ENCODE measurements at places on chromosomes 1 and 21.

- no peak for DNase-seq
Measured at GRCh38 chr1:9378801-9379200, 86.1 kb downstream of the SPSB1 start.

DNA sequence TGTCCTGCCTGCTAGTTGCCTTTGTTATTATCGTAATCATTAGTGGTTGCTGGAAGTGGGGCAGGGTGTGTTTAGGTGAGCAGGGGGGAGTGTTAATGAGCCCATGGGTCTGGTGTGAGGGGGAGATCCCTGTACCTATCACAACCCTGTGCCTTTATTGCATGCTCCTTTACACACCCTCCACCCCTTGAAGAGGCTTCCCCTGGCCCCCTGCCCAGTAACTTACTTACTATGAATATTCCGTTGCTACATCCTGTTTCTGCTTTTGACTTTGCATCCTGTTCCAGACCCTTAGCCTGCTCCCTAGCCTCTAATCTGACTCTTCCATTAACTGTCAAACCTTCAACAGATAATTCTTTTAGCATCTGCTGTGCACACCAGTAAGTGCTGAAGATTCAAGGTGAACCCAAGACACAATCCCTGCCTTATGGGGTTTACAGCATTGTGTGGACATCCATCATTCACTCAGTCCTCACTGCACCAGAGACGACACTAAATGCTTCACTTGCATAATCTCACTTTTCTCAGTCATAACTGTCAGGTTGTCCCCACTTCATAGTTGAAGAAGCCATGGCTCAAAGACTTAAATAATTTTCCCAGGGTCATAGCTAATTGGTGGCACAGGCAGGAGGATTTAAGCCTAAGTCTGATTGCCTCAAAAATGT lies 47.9 kb downstream of the CDC7 start:
- DNase-seq, result no peak

GRCh38 chr1:83818916-83819315 lies 180.0 kb downstream of the TTLL7 start:
- DNase-seq, result no peak

DNA sequence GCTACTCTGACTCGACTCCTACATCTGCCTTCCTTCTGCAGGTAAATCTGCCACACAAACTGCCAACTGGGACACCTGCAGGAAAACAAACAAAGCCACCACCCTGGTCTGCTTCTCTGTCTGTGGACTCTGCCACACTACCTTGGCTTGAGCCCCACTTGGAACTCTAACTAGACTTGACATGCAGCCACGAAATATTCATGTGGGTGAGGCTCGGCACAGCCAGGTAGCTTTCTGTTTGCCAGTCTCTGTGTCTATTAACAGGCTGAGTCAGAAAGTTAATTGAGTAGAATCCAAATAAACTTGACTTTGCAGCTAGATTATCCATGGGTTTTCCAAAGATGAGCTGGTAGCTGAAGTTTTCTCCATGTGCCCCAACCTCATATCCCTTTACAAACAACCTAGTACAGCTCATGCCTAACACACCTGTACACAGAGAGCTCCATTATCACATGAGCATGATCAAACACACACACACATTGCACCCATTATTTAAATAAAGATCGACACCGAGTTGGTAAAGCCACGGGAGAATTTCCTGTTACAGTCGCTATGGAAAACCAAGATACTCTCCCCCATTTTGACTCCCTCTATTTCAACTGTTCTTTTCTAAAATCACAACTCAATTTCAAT lies 808 bp downstream of the C1orf116 start:
- no peak for DNase-seq

DNA sequence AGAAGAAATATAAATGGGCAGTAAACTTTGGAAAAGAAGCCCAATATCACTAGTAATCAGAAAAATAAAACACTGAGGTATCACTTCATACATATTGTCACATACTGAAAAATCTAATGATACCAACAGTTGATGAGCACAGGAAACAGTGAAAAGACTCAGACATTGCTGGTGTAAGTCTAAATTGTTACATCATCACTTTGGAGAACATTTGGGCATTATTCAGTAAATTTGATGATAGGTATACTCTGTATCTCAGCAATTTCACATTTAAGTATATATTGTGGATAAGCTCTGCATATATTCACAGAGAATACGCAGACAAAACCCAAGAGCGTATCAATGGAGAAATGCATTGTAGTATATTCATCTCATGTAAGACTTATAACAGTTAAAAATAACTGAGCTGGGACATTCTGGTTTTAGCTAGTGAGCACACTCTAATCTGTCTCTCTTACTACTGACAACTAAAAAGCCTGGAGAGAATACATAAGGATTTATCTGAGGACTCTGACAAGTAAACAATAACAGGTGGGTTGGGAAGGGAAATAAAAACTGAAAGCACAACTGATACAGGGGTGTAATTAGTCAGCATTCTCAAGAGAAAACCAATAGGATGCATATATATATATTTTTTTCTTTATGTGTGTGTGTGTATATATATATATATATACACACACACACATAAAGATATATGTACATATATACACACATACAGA lies 212.7 kb upstream of the JUN start:
- DNase-seq, result no peak

- DNase-seq, result no peak
Measured at GRCh38 chr1:114078116-114078515, 75.6 kb downstream of the SYT6 start.

DNA sequence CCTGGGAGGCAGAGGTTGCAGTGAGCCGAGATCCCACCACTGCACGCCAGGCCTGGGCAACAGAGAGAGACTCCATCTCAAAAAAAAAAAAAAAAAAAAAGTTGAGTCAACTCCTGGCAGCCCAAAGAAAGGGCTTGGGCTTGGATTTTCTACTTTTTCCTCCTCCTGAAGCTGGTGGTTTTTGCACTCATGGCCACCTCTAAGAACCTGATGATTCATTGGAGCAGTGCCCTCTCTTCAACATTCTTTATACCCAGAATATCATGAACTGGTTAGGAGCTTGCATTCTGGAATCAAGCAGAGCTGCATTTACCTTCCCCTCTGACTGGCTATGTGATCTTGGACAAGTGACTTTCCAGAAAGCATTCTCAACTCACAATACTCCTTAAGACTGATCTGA lies 3.5 kb upstream of the ACTA1 start:
- DNase-seq, result no peak

- no peak for DNase-seq
Measured at GRCh38 chr1:231241750-231242149, 738 bp downstream of the GNPAT start.

GRCh38 chr1:85427331-85427730 lies 37.6 kb downstream of the DDAH1 start:
- no peak for DNase-seq

- no peak for DNase-seq
Measured at GRCh38 chr1:205770618-205771017, 4.7 kb downstream of the RAB29 start.

DNA sequence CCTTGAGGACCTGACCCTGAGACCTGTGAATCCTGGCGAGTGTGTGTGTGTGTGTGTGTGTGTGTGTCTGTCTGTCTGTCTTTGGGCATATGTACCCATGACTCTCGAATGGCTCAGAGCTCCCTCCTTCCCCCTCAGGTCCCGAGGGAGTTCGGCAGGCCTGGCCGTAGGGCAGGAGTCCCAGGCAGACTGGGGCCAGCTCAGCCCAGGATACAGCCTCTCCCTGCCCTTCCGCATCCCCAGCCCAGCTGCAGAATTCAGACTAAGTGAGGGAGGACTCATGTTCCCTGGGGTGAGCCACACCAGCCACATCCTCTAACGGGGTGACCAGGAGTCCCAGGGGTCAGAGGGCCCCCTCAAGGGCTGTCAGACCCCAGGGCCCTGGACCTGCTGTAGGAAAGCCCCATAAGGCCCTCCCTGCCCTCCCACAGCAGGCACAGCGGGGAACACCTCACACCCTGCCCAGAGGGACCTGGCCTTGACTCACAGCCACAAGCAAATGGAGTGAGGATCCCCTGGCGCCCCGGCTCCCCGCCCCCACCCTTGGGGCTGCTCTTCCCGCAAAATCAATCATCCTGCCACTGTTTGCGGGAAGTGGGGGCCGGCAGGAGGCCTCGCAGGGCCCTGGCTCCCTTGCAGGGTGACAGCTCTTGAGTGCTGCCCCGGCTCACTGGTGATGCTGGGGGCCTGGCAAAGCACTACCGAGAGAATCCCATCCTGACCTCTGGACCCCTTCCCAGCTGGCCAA lies 101.7 kb upstream of the CASZ1 start:
- no peak for DNase-seq

DNA sequence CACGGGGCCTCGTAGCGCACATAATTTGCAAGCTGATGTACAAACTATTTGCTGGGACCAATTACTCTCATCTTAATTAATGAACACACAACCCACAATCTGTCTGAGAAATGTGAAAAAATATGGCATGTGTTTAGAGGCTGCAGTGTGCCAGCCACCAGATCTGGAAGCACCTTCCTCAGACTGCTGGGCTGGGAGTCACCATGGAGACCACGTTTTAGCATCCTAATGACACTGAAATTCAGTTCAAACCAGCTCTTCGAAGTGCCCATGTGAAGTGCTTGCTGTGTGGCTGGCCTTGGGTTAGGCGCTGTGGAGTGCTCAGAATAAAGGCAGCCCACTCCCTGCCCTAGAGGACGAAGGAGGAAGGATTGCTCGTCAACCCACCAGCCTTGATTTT lies 482.4 kb downstream of the OMA1 start:
- no peak for DNase-seq

GRCh38 chr1:175090780-175091179 lies 23.1 kb downstream of the TNN start:
- DNase-seq, result no peak

GRCh38 chr1:179728271-179728670 lies 14.8 kb upstream of the FAM163A start:
- DNase-seq, result no peak

GRCh38 chr1:110490791-110491451 lies 28.1 kb downstream of the KCNA10 start:
- no peak for DNase-seq

Measured in GM19239 (cell line).